ENCODE measurements at places on chromosomes 6 and 20.

DNA sequence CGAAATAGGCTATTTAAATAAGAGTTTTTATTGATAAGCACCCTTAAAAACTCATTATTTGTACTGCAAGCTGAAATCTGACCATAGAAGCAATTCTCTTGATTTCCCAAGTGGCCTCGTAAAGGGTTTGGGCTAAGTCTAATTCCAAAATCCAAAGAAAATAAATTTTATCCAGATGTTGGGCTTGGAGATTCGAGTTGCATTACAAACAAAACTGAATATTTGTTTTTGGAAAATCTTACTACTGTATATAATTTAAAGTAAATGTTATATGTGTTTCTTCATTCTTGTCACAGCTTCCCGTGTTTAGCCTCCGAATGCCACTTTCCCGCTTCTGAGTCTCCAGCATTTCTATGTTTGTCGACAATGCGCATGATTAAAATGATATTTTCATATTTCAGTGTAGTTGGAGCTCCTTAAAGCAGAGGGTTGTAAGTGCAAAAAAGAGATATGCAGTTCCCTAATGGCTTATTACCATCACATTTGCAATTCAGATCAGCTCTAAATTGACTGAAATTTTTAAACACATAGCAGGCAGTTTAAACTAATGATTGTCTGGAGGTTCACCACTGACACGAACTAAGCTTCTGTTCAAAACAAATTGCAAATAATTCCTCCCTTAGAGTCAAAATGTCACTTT is 47.0 kb downstream of the PRL start:
- no peak for DNase-seq

GRCh38 chr6:53854843-53855567 is 60.2 kb downstream of the LRRC1 start:
- no peak for DNase-seq

- DNase-seq: no peak
These were observed 158.1 kb downstream of the SMOC2 start for GRCh38 chr6:168599118-168599494.

- no peak for DNase-seq
These were observed 866 bp upstream of the BTN3A3 start for GRCh38 chr6:26439151-26440125.

DNA sequence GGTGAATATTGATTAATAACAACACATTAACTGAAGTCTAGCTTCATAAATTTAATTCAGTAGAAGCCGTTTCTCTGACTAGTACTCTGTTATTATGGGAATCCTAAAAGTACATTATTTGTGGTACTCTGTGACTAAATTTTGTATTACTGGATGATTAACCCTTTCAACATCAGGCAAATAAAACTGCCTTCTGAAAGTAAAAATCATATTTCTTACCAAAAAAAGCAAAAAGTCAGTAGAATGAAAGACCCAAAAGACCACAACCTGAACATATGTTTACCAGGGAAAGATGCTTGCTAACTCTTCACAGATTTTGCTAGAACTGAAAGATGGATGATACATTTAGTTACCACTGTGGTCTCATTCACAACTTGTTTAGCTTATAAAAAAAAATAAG is 73.2 kb downstream of the AHI1 start:
- no peak for DNase-seq

- no peak for DNase-seq
These were observed 1.1 kb upstream of the CDC5L start for GRCh38 chr6:44386364-44386928.

- DNase-seq: peak; percentile 30
These were observed 77.1 kb downstream of the JAG1 start for GRCh38 chr20:10596710-10597121.

GRCh38 chr6:163634211-163635171 is 220.0 kb downstream of the QKI start:
- no peak for DNase-seq

Measured in fibroblast of skin of abdomen (primary cell).